ENCODE measurements at places on chromosomes 16 and 17.

DNA sequence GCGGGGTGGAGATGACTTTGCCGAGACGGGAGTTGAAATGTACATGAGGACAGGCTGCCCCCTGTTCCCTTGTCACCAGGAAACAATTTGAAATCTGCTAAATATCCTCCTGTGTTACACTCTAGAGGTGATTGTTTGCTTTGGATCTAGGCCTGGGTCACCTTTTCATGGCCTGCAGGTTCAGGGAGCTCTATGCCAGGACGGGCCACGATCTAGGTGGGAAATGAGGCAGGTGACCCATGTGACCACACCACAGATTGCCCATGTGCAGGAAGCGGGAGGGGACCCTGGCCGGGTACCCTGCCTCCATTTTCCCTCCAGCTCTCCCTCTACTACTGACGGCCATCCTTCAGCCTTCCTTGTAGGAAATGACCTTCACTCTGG is 43.4 kb downstream of the MEAK7 start:
- DNase-seq, result no peak

GRCh38 chr17:68384941-68385340 is 72.4 kb downstream of the WIPI1 start:
- no peak for DNase-seq

DNA sequence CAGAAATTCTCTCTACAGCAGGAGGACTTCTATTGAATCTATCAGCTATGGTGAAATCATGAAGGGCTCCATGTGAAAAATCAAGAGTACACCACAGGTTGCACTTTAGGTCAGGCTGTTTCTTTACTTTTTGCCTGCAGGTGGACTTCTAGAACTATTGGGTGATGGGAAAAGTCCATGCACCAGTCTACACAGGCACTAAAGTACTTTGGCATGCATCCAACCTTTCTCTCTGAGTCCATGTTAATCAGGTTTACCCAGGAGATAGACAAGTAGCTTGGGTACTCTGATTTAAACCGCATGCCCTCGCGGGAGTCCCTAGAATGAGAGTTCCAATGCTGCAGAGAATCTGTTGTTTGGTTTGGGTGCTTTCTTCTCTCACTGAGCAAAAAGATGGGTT is 9.1 kb upstream of the ANKFN1 start:
- DNase-seq, result no peak

DNA sequence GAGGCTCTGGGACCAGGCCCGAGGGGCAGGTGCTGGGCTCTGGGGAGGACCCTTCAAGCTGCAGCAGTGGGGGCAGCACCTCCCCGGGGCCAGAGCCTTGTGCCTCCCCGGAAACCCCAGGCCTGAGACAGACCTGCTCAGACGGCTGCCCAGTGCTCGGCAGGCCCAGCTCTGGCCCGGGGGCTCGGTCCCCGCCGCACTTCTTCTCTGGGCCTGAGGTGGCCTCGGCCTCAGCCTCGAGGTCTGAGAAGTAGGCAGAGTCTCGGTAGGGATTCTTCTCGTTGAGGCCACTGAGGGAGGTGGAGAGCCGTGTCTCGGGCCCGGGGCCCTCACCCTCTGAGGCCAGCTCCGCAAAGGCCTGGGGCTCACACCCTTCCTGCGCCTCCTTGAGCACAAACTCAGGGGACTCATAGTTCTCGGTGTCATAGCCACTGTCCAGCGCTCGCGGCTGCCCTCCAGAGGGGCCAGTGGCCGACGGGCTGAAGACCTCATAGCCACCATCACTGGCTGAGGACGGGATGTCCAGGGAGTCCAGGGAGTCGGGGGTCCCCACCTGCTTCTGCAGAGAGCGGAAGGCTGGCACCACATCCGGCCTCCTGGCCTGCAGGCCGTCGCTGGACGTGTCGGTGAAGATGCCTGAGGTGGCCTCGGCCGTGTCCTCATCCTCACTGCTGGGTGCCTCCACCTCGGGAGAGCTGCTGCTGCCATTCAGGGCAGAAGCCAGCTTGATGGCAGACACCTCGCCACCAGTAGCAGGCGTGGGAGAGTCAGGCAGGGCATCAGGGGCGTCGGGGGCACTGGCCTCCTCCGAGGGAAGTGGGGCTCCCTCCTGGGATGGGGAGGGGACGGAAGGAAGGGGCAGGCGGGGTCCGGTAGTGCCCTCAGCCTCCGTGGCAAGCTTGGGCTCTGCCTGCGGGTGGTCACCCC is 44.3 kb upstream of the PVALEF start:
- no peak for DNase-seq

DNA sequence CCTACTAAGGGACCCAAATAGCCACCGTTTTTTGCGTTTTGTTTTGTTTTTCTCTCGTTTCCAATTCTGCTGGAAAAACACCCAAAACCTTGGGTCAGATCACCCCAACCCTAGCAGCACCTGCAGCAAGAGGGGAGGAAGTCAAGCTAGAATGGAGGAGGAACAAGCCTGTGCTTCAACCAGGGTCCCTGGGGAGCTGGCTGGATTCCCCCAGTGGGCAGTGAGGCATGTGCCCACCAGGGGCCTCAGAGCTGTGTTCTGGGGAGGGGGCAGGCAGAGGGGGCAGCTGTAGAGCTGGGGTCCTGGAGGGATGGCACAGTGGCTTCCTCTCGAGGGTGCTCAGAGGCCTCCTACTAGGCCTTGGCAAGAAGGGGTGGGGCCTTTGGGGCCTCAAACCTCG is 6.5 kb downstream of the CD79B start:
- no peak for DNase-seq

- no peak for DNase-seq
These were observed 7.2 kb downstream of the VPS4A start for GRCh38 chr16:69318177-69318910.

GRCh38 chr16:82987767-82988166 is 361.0 kb downstream of the CDH13 start:
- DNase-seq, result no peak

DNA sequence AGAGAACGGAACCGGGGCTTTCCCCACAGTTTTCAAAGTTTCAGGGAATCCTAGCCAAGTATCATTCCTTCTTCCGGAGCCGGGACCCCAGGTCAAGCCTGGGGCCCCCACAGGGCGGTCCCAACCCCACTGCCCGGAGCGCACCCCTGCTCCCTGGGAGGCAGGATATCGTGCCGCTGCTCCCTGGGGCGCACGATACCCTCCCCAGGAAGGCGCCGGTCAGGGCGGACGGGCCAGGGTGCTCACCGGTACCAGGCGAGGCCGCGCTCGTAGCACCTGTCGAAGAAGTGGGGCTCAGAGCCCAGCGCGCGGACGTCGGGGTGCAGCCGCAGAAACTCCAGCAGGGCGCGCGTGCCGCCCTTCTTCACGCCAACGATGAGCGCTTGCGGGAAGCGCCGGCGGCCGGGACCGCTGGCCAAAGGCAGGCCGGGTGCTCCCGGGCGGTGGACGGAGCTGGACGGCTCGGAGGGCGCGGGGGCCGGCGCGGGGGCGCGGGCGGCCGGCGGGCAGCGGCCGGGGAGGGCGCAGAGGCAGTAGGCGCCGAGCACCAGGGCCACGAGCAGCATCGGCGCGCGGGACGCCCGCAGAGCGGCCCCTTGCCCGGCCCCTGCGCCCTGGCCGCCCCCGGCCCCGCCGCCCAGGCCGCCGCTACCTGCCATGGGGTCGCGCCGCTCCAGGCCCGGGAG is 407 bp downstream of the HS3ST6 start:
- DNase-seq, result no peak

DNA sequence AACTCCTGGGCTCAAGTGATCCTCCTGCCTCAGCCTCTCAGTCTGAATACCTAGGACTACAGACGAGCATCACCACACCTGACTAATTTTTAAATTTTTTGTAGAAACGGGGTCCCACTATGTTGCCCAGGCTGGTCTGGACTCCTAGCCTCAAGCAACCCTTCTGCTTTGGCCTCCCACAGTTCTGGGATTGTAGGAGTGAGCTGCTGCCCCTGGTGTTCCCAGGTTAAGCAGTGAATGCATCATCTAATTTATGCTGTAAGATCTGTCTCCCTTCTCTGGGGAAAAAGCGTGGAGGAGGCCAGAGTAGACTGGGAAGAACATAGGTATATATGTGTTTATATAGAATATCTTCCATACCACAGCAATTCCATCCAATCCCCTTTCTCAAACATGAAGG is 6.6 kb upstream of the N4BP1 start:
- no peak for DNase-seq
